ENCODE measurements at places on chromosomes 11 and 22.

GRCh38 chr22:45925811-45926351 lies 51.1 kb downstream of the WNT7B start:
- DNase-seq = no peak

DNA sequence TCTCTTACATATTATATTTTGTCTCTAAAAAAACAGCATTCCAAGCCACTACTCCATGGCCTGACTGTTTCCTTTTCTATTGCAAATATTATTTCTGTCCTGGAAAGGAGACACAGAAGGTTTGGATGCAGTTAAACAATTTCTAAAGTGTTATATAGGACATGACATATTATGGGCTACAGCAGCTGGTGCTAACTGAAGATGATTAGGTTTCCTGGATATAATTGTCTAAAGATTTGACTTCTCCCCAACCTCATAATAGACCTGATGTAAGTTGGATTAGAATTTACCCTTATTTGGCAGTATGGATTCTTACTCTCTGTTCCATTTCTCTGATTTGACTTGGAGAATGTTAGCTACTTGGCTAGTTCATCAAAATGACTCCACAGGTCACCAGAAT lies 90.2 kb downstream of the BBOX1 start:
- DNase-seq = no peak

DNA sequence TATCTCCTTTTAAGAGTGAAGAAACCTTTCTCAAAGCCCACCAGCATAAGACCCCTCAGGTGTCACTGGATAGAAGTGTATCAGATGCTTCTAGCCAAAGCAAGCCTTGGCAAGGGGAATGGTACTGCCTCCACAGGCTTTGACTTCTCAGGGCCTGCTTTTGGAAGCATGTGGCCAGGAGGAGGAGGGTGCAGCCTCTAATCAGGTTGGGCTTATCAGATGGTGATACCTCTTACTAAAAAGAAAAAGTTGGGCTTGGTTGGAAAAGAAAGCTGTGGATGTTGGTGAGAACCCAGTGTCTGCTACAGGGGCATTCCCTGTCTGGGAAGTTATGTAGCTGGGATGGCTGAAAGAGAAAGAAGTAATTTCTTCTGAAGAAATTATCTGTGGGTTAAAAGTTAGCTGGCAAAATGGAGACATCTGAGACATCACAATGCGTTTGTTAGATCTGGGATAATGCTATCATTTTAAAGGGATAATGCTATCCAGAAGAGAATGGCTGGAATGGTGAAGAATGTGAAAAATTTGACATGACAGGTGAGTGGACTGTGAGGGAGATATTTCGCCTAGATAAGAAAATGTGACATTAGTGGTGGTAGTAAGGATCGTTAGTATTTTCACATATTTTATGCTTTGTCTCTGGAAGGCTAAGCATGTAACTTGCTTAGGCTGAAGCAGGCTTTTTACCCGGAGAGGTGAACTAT lies 7.2 kb downstream of the APLP2 start:
- DNase-seq = no peak

- DNase-seq = no peak
Measured at GRCh38 chr22:45542001-45542520, 39.4 kb downstream of the FBLN1 start.

Measured in AG04449 (cell line).